ENCODE measurements at places on chromosomes 4 and X.

GRCh38 chr4:121307445-121308327, 73.1 kb downstream of the QRFPR start:
- H3K4me1 ChIP-seq, result no peaks in the 10 kb centered on the region
- no peak overlapping the region for H3K27ac ChIP-seq
- DNase-seq, result no peak
- no peaks in the 10 kb centered on the region for H3K36me3 ChIP-seq
- no peak overlapping the region for H3K4me3 ChIP-seq
- no peaks in the 10 kb centered on the region for H3K27me3 ChIP-seq

DNA sequence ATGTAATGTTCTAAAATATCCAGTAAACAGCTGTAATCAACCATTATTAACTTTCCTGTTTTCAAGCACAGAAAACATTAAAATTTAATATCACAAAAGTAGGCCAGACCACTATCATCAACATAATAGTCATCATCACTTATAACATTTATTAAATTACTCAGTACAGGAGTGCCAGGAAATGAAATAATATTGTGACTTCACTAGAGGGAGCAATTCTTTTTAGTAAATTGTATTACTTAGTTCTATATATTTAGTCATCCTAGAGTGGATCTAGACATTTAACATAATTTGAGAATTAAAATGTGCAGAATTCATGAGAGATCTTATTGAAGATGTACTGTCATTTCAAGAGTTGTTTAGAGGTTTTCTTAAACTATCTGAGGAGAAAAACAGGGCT, 33.6 kb downstream of the PITX2 start:
- H3K27me3 ChIP-seq, result no peaks in the 10 kb centered on the region
- H3K4me1 ChIP-seq, result no peaks in the 10 kb centered on the region
- no peak overlapping the region for H3K27ac ChIP-seq
- no peak for DNase-seq

GRCh38 chr4:2073808-2074481, 14.8 kb downstream of the NAT8L start:
- H3K27ac ChIP-seq, result no peak overlapping the region
- no peak for DNase-seq
- no peaks in the 10 kb centered on the region for H3K4me1 ChIP-seq
- peaks cover 28% of the 10 kb centered on the region for H3K27me3 ChIP-seq
- H3K36me3 ChIP-seq, result no peaks in the 10 kb centered on the region

DNA sequence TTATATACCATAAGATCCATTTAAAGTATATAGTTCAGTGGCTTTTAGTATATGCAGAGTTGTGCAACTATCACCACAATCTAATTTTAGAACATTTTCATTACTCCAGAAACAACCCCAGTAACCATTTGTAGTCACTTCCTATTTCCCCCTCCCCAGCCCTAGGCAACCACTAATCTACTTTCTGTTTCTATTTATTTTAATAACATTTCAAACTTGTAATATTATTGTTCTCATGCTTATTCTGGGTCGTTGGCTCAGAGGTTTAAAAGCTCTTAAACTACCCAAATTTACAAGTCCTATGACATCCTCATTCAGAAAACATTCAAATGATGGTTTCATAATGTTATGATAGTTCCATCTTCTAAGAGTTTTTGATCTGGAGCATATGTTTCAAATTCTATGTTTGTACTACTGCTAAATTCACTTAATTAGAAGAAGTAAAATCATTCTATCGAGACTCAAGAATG, 18.4 kb downstream of the XIAP start:
- DNase-seq, result no peak
- H3K4me1 ChIP-seq, result peaks cover 17% of the 10 kb centered on the region
- H3K4me3 ChIP-seq, result no peak overlapping the region
- H3K27me3 ChIP-seq, result no peaks in the 10 kb centered on the region
- H3K27ac ChIP-seq, result peak overlapping the region; percentile 57
- no peaks in the 10 kb centered on the region for H3K36me3 ChIP-seq

- DNase-seq, result no peak
- H3K27ac ChIP-seq, result no peak overlapping the region
- H3K4me1 ChIP-seq, result no peaks in the 10 kb centered on the region
- no peaks in the 10 kb centered on the region for H3K27me3 ChIP-seq
- no peaks in the 10 kb centered on the region for H3K36me3 ChIP-seq
- no peak overlapping the region for H3K4me3 ChIP-seq
Observed at GRCh38 chrX:112867570-112867969, 26.9 kb upstream of the AMOT start.

GRCh38 chrX:151996347-151996746, 21.9 kb upstream of the GABRE start:
- no peaks in the 10 kb centered on the region for H3K36me3 ChIP-seq
- no peak overlapping the region for H3K27ac ChIP-seq

- DNase-seq, result no peak
- H3K27me3 ChIP-seq, result no peaks in the 10 kb centered on the region
- H3K4me1 ChIP-seq, result no peaks in the 10 kb centered on the region
- H3K36me3 ChIP-seq, result no peaks in the 10 kb centered on the region
- no peak overlapping the region for H3K27ac ChIP-seq
Observed at GRCh38 chr4:37881811-37882210, 9.1 kb upstream of the TBC1D1 start.

DNA sequence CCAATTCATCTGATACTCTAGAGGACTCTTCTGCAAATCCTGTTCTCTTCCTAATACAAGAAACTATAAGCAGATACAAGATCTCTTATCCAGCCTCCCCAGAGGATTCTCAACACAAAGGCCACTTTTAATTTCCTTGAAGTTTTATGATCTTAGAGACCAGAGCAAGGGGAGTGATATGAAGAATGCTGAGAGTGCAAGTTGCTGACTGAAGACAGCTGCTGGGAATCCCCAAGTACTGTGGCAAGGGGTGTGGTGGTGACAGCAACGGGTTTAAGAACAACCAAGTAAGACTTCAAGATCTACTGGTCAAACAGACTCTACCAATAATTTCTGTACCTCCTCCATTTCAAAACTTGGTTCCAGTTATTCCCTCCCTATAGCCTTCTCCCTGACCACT, 7.0 kb downstream of the AMMECR1 start:
- DNase-seq, result no peak
- no peaks in the 10 kb centered on the region for H3K27me3 ChIP-seq
- H3K4me1 ChIP-seq, result peaks cover 2% of the 10 kb centered on the region
- H3K36me3 ChIP-seq, result no peaks in the 10 kb centered on the region

- DNase-seq, result no peak
- no peak overlapping the region for H3K4me3 ChIP-seq
- H3K36me3 ChIP-seq, result no peaks in the 10 kb centered on the region
- H3K27ac ChIP-seq, result no peak overlapping the region
Observed at GRCh38 chr4:182738283-182739047, 178.7 kb downstream of the DCTD start.

DNA sequence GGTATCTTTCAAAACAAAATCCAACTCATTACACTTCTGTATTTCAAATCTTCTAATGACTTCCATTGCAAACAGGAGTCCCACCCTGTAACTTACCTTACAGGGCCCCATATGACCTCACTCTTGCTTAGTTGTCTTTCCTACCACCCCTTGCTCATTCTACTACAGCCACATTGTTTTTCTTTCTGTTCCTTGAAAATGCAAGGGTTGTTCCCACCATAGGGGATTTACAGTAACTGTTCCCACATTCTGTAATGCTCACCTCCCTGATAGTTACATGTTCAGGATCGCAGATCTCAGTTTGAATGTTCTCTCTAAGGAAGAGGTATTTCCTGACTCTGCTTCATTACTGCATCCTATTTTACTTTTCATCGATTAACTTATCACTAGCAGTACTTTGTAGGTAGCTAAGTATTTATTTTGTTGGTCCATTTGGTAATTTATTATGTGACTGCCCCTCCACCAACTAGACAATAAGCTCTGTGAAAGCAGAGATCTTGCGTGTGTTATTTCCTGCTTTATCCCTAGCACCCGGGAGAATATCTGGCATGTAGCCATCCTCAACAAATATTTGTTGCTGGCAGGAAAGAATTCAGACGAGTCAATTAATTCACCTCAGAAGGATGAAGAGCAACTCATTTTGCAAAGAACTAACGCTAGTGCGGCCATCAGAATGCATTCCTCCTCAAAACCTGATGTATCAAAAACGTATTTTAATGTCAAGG, 21.4 kb downstream of the MAOB start:
- H3K4me1 ChIP-seq, result no peaks in the 10 kb centered on the region
- no peak overlapping the region for H3K4me3 ChIP-seq
- H3K36me3 ChIP-seq, result no peaks in the 10 kb centered on the region
- no peak for DNase-seq

- DNase-seq, result no peak
- no peak overlapping the region for H3K27ac ChIP-seq
- no peaks in the 10 kb centered on the region for H3K27me3 ChIP-seq
- H3K4me1 ChIP-seq, result peaks cover 6% of the 10 kb centered on the region
- H3K4me3 ChIP-seq, result no peak overlapping the region
Observed at GRCh38 chr4:39037941-39038340, 5.7 kb upstream of the TMEM156 start.

DNA sequence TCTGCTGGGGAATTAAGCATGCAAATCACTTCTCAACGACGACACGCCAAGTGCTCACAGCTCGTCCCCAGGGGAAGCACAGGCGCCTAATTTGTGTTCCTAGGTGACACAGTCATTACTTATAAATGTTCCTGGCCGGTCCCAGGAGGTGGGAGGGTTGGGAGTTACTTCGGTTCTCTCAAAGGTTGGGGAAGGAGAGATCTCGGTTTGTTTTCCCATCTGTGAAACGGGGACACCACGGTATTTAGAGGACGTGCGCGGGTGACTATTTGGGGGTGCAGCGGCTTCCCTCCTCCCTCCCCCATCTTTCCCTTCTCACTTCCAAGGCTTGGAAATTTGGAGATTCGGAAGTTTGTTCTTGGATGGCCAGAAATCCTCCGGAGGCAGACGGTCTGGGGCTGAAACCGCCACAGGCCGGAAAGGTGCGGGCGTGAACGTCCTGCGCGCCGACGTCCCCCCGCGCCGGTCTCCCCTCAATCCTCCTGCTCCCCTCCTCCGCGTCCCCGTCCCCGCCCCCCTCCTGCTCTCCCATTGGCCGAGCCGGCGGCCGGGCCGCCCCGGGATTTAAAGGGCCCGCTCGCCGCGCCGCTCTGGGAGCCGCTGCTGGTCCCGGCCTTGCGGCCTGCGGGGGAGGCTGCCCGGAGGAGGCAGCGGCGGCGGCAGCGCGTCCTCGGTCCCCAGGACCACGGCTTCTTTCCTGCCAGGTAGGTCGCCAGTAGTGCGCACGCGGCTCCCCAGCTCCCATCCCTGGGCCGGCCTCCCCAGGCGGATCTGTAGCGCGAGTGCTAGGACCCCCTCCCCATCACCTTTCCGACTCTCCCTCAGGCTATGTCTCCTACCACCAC, at the start of gene PORCN:
Gene PORCN (plus strand): TSS at position 593 of the 845 bp plus-strand sequence. CDS start 829 bp downstream, outside the sequence.
- H3K4me1 ChIP-seq, result peaks cover 22% of the 10 kb centered on the region
- peak within 1 kb of the TSS; percentile 53 for H3K4me3 ChIP-seq
- DNase-seq, result peak; percentile 76

DNA sequence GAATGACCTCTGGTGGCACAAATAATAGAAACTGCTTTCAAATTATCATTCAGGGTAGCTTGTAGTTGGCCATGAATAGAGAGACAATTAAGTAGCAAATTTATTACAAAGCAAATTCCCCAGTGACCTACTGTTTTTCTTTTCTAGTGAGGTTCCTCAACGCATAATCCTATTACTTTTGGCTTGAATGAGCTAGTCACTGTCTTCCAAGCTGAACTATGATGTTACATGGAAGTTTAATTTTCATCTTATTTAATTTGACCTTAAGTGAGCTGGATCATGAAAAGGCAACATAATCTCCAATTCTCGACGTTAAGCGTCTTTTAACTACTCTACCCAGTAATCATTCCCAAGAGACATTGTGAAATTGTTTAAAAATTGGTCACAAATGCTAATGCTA, 347.4 kb upstream of the MAGEB2 start:
- no peaks in the 10 kb centered on the region for H3K36me3 ChIP-seq
- H3K4me1 ChIP-seq, result no peaks in the 10 kb centered on the region
- no peak for DNase-seq
- no peaks in the 10 kb centered on the region for H3K27me3 ChIP-seq
- H3K4me3 ChIP-seq, result no peak overlapping the region

DNA sequence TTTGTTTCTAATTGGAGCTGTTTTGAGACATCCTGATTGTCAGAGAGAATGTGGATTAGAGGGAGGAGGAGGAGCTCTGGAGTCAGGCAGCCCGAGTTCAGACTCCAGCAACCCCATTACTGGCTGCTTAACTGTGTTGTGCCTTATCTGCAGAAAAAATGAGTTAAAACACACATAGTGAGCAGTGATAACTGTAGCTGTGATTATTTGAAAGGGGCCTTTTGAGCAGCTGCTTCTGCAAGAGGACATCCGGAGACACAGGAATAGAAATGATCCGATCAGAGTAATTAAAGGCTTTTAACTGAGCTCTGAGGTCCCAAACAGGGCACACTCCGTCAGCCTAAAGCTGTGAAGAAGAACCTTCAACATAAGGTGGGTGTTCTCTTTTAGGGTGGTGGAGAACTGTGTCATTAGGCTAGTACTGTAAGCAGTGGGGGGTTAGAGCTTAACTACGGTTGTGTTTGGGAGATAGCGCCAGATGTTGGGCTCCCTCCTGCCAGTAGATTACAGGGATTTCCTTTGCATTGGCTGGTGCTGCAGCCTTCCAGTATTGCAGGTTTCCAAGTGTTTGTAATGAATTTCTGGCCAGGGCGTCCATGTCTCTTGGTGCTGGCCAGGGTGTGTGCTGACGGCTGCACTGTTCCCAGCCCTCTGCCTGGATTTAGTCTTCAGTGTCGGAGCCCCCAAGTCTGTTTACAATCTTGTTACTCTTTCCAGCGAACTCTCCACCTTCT, 24.3 kb downstream of the ADD1 start:
- DNase-seq, result no peak
- peaks cover 9% of the 10 kb centered on the region for H3K4me1 ChIP-seq
- H3K36me3 ChIP-seq, result peaks cover 9% of the 10 kb centered on the region
- H3K27me3 ChIP-seq, result no peaks in the 10 kb centered on the region
- no peak overlapping the region for H3K27ac ChIP-seq
- no peak overlapping the region for H3K4me3 ChIP-seq
